ENCODE measurements at places on chromosomes 5 and 9.
A peak's percentile ranks its signal among the peaks of the same experiment; 100 is the strongest.

- DNase-seq, result no peak
These were observed 286.1 kb downstream of the TRPM3 start for GRCh38 chr9:70835323-70835722.

GRCh38 chr9:68548241-68548640, 7.6 kb upstream of the TMEM252 start:
- no peak for DNase-seq

DNA sequence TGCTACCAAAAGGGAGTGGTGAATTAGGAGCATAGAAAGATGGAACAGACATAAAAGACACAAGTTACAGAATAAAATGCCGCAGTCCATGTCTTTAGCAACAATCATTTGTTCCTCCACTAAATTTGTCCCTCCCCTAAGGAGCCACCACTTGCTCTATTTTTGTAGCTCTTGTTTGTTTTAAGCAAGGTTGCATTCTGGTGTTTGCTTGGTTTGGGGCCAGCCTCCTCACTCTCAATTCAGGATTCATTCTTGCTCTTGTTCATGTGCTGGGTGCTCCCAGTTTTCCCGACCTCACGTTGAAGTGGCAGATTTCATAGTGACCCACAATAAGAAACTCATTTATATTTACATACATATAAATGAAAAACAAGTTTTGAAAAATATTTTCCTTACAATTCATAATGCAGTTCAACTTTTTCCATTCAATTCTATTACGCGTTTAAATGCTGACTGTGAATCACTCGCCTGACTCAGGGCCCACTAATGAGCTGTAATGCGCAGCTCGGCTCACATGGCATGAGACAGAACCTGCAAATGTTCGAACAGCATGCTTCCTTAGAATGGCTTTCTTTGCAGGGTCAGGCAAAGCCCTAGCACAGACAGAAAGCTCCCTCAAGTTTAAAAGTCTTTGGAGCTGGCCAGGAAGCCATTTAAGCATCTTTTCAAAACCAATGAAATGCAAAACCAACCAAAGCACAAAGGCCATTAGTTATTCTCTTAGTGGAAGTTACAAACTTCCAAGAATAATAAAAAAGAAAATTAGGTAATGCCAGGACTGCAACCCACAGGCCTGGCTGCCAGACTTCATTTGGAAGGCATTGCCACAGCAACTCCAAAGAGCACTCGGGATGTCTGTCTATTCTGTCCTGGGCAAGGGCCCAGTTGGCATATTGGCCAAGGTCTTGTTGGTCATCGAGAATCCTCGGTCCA, 41.7 kb downstream of the RETREG1 start:
- no peak for DNase-seq

DNA sequence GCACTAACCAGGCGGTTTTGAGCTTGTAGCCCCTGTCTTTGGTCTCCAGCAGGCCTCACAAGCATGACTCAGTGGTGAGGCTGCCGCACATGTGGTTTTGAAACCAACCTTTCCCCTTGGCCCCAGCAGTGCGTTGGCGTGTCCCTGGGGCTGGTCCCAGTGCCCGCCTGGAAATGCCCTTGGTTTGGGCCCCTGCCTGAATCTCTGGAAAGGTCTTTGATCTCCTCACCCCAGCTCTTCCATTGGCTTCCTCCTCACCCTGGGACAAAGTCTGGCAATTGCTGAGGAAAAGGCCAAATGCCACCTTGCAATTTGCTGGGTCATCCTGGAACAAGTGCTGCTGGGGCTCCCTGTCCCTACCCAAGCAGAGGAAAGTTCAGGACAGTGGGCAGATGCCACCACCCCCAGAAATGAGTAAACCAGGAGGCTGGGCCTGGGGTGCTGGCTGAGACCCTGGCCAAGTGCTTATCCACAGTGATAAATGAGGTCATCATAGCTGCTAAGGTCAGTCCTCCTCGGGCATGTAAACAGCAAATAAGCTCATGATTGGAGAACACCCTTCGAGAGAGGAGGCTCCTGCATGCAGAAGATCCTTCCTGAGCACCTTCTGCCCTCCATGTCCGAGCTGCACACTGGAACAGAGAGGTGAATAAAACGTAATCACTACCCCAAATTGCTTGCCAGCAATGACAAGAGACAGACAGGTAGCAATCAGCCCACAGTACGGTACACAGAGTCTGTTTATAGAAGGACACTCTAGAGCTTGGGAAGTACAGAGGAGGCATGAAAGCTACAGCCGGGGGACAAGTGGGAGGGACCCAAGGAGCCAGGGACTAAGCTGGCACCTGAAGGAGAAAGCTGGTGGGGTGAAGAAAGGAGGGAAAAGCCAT, 98.9 kb upstream of the CPEB4 start:
- DNase-seq, result no peak

DNA sequence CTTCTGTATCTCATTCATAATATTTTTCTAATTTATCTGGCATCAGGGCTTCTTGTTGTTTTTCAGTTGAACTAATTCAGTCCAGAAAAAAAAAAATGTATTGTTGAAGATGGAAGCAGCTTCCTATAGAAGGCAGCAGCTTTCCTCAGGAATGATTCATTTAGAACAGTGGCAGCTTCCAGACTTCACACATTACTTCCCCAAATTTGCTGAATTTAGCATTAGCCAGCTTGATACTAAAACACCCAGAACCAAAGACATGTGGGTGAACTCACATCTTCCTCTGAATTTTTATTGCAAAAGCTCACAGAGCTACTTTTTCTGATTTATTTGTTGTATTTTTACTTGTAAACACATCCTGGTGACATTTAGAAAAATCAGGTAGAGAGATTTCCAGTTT, 53.8 kb downstream of the HCN1 start:
- DNase-seq, result peak; percentile 2

DNA sequence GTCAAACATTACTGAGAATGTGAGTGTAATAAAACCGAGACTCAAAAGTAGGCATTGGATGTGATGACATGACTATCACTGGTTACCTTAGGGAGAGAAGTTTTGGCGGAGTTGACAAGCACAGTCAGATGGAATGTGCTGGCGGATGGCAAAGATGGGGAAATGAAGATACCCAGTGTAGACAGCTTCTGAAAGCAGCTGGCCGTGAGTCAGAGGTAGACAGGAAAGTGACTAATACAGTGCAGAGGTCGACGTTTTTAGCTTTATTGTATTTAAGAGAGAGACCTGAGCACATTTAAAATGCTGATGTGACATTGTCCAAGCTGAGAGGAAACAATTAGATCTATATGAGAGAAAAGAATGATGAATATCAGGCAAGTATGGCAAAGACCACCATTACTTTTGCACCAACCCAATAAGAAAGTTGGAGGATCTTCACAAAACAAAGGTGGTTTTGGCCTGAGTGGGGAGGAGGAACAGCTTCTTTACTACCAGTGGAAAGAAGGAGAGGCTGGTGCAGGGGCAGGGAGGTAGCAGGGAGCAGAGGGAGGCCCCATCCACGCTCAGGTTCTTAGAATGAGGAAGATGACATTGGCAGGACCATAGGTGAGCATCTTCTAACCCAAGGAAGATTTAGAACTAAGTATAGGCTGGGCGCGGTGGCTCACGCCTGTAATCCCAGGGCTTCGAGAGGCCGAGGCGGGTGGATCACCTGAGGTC, 36.7 kb upstream of the KCNIP1 start:
- DNase-seq, result peak; percentile 89

DNA sequence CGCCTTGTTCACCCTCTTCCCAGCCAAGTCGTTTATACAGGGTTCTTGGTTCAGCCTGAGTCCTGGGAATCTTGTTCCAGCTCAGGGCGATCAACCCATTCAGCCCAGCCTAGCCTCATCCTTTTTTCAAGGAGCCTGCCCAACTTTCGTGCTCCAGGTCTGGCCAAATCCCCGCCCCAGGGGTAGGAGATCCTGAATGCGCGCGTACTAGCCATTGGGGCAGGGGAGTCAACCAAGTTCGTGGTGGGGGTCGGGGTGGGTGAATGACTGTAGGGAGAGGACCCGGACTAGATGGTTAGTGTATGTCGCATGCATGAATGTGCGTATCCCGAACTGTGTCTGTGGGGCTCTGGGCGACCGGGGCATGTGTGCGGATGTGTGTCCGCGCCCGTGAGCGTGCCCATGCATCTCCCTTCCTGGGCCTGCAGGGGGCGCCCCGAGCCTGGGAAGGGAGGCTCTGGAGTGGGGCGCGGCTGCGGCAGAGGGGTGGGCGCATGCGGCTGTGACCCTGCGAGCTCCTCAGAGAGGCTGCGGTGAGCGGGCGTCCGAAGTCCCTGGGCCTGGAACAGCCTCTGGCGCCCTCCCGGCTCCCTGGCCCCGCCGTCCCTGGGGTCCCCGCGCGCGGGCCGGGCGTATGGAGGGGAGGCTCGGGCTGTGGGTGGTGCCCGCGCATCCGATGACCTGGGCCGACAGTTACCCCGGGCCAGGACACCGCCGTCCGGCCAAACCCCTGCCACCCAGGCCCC, 8.7 kb downstream of the CCL21 start:
- peak; percentile 33 for DNase-seq

- DNase-seq, result no peak
These were observed 4.6 kb upstream of the FBXL17 start for GRCh38 chr5:108386345-108387061.

DNA sequence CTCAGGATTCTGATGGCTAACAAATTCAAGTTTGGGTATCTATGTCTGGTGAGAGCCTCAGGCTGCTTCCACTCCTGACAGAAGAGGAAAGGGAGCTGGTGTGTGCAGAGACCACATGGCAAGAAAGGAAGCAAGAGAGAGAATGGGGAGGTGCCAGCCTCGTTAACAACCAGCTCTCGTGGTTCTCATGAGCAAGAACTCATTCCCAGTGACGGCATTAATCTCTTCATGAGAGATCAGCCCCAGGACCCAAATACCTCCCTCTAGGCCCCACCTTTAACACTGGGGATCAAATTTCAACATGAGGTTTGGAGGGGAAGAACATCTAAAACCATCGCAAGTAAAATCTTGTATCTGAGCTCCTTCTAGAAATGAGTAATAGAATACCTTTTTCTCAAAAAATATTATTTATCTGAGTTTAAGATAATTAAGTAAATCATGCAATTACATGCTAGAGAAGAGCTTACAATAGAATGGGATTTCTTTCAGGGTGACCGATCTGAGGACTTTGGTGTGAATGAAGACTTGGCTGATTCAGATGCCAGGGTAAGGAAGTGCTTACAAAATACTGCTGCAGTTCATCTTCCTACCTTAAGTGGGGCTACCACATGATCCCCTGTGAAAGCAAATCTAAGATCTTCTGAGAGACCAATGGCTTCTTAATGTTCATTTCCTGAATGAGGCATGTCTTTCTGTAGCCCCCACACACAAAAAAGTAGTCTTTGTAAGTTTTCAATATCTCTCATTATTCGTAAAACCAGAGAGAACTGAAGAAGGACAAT, 11.5 kb downstream of the ANXA1 start:
- DNase-seq, result peak; percentile 45

GRCh38 chr9:108783731-108784495, 71.9 kb downstream of the ACTL7B start:
- DNase-seq, result peak; percentile 68

DNA sequence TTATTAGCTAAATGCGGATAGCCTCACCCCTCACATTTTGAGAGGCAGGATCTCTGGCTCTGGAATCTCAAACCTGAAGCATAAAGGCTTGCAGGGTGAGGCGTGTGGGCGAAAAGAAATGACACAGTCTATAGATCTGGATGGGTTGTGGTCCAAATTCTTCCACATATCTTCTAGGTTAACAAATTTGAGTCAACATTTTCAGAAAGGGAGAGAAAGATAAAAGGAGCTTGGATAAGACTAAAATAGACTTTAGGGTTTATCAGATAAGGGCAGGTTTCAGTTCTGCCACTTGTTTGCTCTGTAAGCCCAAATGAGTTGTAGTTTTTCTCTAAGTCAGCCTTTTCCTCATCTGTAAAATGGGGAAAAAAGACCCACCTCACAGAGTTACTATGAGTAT, 220.9 kb downstream of the TRIM32 start:
- DNase-seq, result no peak

DNA sequence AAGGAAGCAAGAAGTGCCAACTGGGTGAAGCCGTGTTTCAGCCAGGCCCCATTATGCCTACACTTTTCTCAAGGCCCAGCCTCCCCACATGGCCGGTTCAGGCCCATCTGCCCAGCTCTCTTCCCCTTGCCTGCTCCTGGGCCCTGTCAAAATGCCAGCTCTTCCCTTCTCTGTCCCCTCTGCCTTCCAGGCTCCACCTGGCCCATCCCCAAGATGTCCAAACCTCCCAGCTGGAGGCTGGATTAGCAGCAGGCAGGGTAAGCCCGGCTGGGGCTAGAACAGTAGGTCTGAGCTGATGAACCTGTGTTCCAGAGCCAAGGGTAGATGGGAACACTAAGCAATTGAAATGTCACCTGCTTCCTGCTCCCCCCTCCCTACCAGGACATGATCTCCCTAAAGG, 64.1 kb upstream of the HSPA9 start:
- no peak for DNase-seq

DNA sequence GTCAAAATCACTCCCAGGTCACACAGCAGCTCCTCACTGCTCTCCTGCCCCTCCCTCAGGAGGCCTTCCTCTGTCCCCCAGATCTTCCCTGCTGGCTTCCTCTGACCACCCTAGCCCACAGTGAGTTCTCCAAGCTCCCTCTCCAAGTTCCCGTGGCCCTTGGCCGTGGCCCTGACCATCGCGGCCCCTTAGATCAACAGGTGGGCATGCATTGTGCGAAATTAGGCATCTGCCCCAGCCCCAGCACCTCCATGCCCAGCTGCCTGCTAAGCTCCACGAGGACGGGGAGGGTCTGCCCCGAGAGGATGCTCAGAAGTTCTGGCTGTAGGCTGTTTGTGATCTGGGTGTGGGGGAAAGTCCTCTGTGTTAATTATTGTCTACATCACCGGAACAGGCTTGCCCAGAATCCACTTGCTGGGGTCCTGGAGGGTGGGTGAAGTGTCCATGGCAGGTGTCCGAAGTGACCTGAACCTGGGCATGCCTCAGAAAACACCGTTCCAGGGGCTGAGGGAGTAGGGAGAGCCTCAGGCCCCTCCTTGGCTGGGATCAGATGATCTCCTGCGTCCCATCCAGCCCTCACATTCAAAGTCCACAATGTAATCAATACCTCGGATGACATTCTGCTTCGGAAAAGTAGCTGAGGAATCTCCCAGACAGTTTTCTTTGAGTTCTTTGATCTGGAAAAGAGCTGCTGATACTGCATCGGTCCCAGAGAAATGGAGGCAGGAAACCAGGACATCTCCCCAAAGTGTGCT, 194.8 kb downstream of the PAX5 start:
- no peak for DNase-seq

- no peak for DNase-seq
These were observed 29.0 kb downstream of the SARDH start for GRCh38 chr9:133709015-133709611.
